ENCODE measurements at places on chromosomes 13 and 19.

DNA sequence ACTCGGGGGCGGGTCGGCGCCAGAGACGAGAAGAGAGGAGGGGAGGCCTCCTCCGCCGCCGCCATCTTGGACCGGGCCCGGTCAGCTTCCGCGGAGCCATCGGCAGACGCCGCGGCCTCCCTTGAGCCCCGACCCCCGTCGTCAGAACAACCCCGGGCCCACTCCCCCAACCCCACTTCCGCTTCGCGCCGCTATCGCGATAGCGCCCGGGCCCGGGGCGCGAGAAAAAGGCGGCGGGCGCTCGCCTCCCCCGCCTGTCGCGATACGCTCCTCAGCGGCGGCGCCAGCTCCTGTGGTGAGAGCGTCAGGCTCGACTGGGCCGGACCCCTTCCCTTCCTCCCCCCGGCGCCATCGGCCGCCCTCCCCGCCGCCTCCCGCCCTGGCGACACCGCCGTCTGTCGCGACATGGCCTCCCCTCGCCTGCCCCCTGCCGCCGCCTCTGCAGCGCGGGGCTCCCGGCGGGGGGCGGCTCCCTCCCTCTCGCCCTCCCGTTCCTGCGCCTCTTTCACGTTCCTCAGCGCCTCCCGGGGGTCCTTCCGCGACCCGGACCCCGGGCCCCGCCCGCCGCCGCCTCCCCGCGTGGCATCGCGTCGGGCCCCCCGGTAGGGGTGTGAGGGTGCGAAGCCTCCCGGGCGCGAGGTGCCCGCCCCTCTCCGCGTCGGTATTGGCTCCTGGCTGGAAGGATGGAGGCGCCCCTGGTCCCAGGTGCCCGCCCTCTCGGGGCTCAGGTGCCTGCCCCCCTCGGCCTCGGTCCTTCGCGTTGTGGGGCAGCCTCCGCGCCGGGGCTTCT is at the start of gene CNOT3:
Gene CNOT3, plus strand, starts transcription at position 64 of the 790 bp plus-strand sequence. CDS start 5,217 bp downstream, outside the sequence.
- DNase-seq, result peak; percentile 17

GRCh38 chr19:37966662-37967231 is 59.7 kb downstream of the SIPA1L3 start:
- DNase-seq, result no peak

DNA sequence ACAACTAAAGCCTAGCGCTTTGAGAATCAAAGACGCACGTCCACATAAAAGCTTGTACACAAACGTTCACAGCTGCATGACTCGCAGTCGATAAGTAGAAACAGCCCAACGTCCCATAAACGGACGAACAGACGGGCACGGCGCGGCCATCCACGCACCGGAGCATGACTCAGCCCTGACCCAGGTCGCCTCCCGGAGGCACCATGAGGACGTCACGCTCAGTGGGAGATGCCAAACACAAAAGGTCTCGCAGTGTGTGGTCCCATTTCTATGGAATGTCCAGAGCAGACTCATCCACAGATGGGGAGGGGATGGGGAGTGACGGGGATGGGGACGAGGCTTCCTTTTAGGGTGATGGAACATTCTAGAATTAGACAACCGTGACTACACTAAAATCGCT is 9.4 kb downstream of the POLRMT start:
- DNase-seq, result no peak

GRCh38 chr19:5700455-5701092 is 10.5 kb downstream of the RPL36 start:
- DNase-seq, result no peak

DNA sequence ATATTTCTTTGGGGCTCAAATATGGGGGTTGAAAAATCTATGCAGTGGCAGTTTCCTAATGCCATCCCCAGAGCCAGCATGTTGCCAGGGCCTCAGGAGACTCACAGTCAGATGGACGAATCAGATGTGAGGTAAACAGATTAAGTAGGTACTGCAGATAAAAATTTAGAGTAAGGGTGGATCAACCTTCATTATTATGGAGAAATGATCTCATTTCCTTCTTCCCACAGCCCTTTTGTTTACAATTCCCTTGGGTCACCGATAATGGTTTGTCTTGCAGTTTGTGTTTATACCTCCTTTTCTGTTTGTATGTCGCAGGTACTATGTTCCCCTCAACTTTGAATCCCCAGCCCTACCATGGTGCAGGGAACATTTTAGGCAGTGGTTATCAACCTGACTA is 20.0 kb downstream of the DIAPH3 start:
- DNase-seq, result no peak

GRCh38 chr13:26513931-26514330 is 43.6 kb upstream of the WASF3 start:
- DNase-seq, result no peak

DNA sequence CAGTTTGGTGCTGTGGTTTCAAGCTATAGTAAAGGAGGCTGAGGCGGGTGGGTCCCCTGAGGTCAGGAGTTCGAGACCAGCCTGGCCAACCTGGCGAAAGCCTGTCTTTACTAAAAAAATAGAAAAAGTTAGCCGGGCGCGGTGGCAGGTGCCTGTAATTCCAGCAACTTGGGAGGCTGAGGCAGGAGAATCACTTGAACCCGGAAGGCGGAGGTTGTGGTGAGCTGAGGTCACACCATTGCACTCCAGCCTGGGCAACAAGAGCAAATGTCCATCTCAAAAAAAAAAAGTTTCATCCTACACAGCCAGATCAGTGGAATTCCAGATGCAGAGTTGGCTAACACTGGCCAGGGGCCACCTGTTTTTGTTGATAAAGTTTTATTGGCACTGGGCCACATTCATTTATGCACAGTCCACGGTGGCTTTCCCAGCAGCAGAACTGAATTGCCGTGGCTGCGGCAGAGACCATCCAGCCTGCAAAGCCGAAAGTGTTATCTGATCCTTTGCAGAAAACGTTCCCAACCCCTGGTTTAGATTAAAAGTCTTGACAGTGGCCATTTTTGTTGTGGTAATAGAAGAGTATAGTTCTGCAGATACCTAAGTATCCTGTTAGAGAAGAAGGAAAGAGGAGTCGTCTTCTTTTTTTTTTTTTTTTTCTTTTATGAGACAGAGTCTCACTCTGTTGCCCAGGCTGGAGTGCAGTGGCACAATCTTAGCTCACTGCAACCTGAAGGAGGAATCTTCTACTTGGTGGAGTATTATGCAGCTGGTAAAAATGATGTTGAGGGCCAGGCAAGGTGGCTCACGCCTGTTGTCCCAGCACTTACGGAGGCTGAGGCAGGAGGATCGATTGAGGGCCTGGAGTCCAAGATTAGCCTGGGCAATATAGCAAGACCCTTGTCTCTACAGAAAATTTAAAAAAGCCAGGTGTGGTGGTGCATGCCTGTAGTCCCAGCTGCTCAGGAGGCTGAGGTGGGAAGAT is 8.7 kb downstream of the NCLN start:
- no peak for DNase-seq

DNA sequence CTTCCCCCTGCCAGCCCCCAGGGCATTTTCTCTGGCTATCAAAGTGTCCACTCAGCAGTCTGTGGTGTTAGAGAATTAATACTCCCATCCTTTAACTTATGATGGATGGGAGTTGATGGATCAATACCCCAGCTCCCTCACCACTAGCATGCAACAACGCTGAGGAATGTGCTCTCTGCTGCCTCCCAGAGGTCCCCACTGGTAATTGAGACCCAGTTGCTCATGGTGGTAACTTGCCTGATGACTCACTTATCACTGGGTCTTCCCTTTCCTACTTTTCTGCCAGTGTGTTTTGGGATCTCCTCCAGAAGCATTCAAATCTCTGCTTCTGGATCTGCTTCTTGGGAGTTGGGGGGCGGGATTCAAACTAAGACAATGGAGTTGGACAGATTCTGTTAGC is 20.3 kb upstream of the CACNA1A start:
- DNase-seq, result no peak

GRCh38 chr19:377801-378581 is 31.0 kb downstream of the C2CD4C start:
- DNase-seq, result no peak

DNA sequence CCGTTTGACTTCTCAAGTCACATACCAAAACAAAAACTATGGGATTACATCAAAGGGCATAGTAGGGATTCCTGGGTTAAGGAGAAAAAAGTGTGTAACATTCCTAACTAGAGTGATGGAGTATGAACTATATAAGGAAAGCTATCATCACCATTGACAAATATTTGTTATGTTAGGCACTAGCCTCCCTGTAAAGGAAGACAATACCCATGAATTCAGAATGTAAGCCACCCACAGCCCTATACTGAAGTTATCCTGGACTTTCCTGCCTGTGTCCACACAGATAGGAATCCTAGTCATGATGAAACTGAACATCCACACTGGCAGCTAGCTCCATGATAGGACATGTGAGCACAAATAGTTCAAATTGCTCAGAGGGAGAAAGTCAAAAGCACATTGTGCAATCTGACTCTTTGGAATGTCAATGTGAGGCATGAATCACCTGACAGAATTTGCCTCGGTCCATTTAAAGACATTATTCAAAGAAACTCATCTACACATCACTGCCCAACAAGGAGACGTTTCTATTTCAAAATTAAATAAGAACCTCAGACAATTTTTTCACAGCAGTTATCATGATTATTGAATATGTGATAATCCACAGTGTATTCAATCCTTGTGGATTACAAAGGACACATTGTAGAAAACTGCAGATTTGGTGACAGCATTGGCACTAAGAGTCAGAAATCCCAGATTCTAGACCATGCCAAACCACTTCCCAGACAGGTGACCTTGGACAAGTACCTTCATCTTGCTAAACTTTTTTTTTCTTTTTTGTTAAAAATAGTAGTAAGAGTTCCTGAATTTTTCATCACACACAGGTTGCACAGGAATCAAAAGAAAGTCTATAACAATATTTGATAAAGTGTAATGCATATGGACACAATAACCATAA is 529.3 kb downstream of the IRS2 start:
- DNase-seq, result no peak

- DNase-seq, result no peak
Measured at GRCh38 chr13:49303533-49304252, 56.0 kb downstream of the CDADC1 start.

- DNase-seq, result no peak
Measured at GRCh38 chr13:39538816-39539790, 63.9 kb downstream of the LHFPL6 start.

DNA sequence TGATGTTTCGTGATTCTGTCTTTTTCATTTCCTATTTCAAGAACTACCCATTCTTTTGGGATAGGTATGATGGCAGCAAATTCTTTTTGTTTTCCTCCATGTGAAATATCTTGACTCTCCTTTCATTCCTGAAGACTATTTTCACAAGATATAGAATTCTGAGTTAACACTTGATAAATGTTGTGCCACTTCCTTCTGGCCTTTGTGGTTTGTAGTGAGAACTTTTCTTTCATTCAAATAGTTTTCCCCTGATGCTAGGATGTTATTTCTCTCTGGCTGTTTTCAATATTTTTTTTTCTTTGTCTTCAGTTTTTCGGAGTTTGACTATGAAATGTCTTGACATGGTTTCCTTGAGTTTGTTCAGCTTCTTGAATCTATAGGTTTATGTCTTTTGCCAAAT is 8.3 kb upstream of the TUBGCP3 start:
- no peak for DNase-seq

DNA sequence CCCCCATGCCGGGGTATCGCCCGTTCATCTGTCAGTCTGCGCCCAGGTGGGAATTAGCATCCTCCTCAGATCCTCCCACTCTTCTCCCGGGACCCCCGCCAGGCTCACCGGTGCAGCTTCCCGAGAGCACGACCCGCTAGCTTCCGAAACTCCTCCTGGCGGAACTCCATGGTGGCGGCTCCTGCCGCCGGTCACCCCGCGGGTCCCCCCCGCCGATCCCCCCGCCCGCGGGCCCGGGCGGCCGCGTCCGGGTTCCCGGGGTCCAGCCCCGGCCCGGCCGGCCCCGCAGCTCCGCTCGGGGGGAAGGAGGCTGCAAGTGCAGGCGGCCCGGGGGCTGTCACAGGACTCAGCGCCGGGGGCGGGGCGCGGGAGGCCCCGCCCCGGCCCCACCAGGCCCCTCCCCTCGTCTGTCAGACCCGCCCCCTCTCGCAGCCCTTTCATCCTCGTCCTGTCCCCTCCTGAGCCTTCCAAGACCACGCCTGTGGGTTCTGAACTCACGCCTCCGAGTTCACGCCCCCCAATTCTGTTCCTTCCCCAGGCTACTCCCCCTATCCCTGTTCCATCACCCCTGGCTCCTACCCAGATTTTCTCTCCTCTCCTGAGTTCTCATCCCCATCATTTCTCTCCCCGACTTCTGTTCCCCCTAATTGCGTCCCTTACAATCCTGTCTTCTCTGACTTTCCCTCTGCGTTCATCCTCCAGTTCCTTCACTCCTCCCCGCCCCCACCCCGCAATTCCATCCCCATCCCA is at the start of gene SLC17A7:
Gene SLC17A7, minus strand, starts transcription at position 318 of the 750 bp plus-strand sequence. Its CDS starts 148 bp downstream, at position 170.
- peak; percentile 11 for DNase-seq

GRCh38 chr19:32497391-32497790 is 83.6 kb upstream of the PDCD5 start:
- no peak for DNase-seq

GRCh38 chr13:113209759-113210421 is 477 bp downstream of the CUL4A start:
- peak; percentile 73 for DNase-seq

DNA sequence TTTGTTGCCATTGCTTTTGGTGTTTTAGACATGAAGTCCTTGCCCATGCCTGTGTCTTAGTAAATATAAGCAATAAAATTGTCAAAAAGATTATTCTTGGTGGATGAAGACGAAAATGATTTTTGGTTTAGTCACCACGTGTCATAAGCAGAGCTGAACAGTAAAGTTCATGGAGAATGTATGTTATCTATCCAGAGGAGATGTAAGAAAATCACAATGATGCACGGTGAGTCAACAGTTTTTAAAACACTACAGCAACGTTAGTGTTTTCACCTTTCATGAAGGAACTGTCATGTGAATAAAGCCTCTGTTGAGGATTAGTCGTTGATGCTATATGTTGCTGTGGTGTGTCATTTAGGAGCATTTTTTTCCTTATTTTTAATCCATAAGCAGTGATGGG is 137.6 kb downstream of the GPC6 start:
- DNase-seq, result no peak

- DNase-seq, result no peak
Measured at GRCh38 chr13:45040173-45040572, 50.8 kb downstream of the GPALPP1 start.

DNA sequence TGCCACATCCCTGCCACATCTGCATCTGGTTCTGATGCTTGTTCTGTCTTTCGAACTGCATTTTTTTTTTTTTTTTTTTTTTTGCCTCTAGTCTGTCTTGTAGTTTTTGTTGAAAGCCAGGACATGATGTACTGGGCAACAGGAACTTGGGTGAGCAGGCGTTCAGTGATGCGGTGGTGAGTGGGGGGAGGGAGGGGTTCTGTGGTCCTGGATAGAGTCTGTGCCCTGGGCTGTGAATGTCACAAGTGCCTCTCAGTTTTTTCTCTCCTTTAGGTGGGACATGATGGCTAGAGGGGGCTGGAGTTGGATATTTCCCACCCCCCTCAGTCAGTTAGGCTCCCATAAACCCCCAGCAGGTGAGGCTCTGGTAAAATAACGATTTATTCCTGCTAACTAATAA is 3.5 kb downstream of the CEACAM4 start:
- DNase-seq, result no peak

DNA sequence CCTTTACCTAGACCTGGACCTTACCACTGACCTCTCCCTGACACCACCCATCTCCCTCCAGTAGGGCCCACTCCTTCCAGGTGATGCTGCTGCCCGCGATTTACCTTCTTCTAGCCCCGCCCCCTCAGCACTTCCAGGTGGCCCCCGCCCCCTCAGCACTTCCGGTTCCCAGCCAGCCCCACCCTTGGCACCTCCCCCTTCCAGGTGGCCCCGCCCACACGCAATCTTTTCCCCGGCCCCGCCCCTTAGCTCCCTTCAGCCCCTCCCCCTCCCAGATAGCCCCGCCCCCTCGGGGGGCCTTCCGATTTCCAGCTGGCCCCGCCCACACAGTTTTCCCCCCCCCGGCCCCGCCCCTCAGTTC is 586 bp downstream of the LIG1 start:
- DNase-seq, result peak; percentile 86

GRCh38 chr13:51628059-51628852 is 44.0 kb downstream of the WDFY2 start:
- DNase-seq, result no peak

Data from stimulated activated naive CD4-positive, alpha-beta T cell treated with Interleukin-2 at 50 U/mL for 16 hours (primary cell).